HS-5 (cell line): ENCODE measurements at places on chromosomes 11 and 22.
A peak's percentile ranks its signal among the peaks of the same experiment; 100 is the strongest.

GRCh38 chr11:16924826-16925560 is 89.2 kb downstream of the PLEKHA7 start:
- DNase-seq: no peak

DNA sequence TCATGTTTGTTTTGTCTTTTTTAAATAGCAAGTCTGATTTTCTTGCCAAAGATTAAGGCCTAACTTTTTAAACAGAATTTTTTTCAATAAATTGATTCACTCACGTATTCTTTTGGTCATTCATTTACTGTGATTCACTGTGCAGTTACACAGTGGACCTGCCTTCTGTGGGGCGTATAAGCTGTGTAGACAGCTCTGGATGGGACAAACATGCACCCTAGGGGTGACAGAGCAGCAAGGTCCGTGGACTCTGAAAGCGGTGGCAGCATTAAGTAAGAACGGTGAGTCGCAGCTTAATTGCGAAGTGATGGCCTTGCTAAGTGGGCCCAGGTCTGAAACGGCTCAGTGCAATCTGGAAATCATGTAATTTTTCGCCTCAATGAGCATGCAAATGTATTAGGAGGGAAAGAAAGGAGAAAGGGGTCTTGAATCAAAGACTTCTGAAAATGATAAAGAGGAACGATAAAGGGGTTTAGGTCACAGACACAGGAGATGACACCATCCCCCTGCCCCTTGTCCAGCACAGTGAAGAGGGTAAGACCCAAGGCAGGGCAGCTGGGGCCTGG is 113.1 kb downstream of the SPATA19 start:
- no peak for DNase-seq

GRCh38 chr11:111792314-111792713 is 26.1 kb upstream of the PPP2R1B start:
- DNase-seq: no peak

- DNase-seq: no peak
Observed at GRCh38 chr11:102302241-102302640, 15.0 kb upstream of the BIRC3 start.

DNA sequence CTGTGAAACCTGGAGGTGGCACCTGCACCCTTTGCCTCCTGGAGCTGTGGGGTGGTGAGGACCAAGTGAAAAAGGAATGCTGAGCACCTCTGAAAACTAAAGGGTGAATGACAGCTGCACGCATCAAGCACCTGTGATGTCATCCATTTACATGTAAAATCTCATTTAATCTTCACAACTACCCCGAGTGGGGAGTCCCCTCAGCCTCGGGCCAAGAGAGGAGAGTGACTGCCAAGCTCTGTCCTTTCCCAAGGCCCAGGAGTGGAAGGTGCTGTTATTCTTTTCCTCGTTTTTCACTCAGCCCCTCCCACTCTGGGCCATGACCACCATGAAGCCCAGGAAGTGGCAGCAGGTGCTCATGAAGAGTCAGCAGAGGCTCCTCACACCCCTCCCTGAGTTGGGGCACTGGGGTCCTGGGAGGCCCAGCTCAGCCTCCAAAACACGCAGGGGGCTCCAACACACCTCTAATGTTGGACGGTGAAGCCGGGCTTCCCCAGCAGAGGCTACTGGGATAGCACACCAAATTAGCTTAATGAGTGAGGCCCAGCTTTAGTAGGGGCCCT is 35.7 kb downstream of the NECTIN1 start:
- no peak for DNase-seq

DNA sequence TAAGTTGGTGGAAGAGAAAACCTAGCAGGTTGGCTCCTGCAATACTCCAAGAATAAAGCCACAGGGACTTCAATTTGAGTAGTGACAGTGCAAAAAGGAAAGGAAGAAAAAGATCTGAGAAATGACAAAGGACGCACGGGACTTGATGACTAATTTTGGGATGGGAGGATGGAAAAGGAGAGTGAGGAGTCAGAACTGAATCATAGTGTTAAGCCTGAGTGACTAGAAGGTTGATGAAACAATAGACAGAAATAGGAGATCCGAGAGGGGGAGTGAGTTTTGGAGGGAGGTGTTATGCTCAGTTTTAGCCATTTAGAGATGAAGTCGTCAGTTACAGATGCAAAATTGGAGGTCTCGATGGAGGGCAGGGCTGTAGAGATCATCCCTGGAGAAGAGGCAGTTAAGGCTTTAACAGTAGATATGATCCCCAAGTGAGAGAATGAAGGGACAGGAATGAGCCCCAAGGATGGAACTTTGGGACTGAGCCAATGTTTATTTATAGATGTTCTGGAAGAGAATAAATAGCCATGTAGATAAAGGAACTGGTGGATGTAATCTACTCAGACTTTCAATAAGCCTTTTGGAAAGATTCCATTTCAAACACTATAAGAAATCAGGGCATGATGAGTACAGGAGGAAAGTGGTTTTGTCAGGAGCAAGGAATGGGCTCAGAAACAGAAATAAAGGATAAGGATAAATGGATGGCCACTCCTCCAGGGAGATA is 108.9 kb upstream of the NCAM1 start:
- peak; percentile 67 for DNase-seq

DNA sequence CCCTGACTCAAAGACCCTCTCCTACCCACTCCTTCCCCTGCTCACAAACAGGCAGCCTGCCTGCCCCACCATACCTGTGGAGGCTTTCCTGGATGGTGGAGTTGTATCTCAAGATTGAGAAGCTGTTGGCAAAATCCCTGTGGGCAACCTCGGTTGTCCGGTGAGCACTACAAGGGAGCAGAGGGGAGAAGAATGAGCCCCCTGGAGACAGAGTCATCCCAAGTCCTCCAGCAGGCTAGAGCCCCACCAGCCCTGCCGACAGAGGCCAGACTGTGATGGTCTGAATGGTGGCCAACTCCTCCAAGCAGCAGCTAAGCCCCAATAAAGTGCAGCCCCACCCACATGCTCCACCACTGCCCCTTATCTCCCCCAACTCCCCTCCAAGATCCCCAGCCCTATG is 17.5 kb downstream of the TMPRSS13 start:
- DNase-seq: no peak

DNA sequence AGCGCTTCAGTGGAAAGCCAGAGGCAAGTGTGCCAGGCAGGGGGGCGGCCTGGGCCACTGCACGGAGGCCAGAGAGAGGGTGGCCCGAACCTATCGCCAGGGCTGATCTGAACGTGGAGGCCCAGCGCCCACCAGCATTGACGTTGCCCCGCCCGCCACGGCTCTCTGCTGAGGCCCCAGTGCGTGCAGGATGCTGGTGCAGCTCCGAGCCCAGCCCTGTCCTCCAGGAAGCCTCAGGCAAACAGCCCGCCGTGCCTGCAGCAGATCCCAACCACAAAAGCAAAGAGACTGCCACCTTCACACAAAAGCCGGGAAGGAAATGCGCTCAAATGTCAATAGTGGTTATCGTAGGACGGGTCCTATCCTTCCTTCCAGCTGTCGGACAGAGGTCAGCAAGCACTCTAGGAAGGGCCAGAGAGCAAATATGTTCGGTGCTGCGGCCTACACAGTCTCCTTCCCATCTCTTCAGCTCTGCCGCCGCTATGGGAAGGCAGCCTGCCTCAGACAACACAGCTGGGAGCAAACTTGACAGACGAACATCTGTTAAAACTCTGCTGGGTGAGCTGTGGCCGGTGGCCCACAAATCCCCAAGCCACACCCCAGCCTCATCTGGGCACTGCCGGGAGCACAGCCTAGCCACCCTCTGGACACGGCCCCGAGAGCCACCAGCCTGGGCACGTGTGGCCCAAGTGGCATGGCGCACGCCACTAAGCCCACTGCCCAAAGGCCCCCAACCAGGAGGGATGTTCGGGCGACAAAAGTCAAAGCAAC is 146.2 kb downstream of the CRYBB2 start:
- DNase-seq: no peak

- DNase-seq: no peak
Observed at GRCh38 chr11:8338138-8338537, 74.5 kb upstream of the LMO1 start.

- no peak for DNase-seq
Observed at GRCh38 chr11:13030857-13031256, 21.7 kb downstream of the RASSF10 start.

DNA sequence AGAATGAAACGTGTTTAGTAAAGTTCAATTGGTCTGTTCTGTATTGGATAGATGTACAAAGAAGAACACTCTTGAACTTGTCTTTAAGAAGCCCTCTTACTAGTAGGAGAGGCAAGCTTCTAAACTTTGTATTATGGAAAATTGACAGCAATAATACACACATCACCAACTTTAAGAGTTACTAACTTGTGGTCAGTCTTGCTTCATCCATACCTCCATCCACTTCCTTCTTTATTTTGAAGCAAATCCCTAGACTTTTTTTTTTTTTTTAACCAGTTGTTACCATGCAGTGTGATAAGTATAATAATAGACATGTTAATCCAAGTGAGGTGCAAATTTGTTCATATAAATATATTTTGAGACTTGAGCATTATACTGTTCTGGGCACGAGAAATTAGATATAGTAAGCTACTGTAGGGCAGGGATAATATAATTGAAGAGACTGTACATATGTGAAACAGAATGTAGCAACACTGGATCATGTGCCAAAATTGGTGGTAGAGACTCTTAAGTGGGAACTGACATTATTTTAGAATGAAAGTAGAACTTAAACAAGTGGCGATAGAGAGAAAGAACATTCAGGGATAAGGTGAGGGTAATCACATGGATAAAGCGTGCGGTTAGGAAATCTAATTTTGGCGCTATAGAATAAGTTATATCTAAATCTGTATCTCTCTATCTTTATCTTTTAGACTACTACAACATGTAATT is 6.5 kb downstream of the FAR1 start:
- DNase-seq: no peak

- DNase-seq: no peak
Observed at GRCh38 chr11:88117281-88117858, 57.9 kb downstream of the RAB38 start.

GRCh38 chr11:109093354-109093753 is 328.6 kb upstream of the C11orf87 start:
- DNase-seq: no peak

DNA sequence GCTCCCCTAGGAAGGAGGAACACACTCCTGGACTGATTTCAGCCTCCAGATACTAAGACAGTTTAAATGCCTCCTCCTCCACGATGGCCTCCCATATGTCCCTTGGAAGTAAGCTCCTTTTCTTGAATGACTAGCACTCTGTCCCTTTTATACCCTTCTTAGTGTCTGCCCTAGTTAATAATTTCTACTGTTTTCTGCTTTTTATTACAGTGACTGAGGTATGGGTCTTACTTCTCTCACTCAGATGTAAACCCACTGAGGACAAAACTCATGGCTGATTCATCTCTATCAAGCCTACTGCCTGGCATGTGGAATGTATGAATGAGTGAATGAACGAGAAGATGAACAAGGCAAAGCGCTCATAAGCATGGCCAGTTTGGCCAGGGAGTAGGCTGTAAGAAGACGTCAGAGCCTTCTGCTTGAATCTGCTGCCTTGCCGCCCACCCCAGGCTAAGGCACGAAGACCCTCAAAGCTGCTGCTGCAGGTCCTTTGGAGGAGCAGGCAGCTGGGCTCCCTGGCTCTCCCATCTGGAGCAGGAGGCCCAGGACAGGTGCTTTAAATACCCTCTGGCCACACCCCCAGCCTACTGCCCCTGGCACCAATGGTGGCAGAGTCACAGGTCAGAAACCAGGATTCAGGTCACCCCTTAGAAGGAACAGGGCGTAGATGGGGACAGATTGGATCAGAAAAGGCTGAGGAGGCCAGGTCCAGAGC is 8.2 kb upstream of the PGA3 start:
- no peak for DNase-seq

DNA sequence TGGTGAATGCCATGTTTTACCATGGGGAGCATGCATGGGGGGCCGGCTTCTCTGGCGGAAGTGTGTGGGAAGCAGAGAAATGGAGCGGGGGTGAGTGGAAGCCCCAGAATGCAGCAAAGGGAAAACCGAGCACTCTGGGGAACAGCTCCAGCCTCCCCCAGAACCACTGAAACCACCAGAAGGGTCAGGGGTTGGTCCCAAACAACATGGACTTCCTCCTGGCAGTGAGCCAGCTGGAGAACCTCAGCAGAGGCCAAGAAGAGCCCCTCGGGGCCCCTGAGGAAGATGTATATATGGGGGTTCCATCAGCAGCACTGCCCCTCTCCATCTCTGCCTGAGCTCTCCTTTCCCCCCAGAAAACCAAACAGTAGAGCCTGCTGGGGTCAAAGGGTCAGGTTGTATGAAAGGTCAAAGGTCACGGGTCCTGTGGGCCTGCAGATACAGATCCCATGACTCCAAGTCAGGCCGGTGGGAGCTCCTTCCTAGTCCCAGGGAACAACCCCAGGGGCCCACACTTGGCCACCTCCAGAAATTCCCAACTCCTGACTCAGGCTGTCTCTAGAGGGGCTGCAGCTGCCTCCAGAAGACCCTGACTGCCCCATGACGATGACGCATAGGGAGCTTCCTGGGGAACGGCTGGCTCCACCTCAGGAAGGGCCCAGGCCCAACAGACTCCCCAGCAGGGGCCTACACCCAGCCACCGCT is 48.5 kb upstream of the TIMP3 start:
- no peak for DNase-seq

DNA sequence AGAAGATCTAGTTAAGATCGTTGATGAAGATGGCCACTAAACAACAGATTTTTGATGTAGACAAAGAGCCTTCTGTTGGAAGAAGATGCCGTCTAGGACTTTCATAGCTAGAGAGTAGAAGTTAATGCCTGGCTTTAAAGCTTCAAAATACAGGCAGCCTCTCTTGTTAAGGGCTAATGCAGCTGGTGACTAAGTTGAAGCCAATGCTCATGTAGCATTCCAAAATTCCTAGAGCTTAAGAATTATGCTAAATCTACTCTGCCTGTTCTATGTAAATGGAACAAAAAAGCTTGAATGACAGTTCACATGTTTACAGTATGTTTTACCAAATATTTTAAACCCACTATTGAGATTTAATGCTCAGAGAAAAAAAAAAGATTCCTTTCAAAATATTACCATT is 492.6 kb downstream of the CNTN5 start:
- DNase-seq: no peak

DNA sequence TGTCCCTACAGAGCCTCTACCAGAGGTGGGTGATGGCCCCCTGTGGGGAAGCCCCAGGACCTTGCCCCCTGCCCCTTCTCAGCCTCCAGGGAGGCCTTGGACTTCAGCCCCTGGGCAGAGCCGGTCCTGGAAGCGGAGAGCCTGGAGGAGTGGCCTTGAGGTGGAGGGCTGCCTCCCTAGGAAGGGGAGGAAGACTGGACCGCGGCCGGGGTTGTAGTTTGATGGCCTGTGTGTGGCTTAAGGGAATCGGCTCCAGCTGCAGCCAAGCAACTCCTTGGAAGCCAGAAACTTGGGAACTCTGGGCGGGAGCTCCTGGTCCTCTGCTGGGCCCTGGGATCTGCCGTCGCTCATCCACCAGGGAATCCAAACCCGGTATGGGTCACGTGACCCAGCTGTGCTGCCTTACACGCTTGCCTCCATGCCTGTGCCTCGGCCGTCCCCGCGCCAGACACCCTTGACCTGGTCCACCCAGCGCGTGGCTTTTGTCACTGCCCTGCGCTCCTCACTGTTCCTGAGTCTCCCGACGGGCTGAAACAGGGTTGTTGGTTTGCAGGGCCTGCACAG is 23.5 kb upstream of the ARHGAP8 start:
- no peak for DNase-seq

GRCh38 chr11:35494957-35495490 is 30.4 kb downstream of the PAMR1 start:
- no peak for DNase-seq
